Heart left ventricle (tissue), 16 donors: ENCODE measurements at places on chromosomes 13 and 19. TPM values are rescaled to one million over a fixed set of nuclear protein-coding genes. Genes with fewer than 3 reads are reported as not detected.

Gene GSX1
- not detected for total RNA-seq

Gene STOML3
- total RNA-seq = not detected

- H3K27me3 ChIP-seq = no peaks in the 10 kb centered on the region
- no peak overlapping the region for H3K27ac ChIP-seq
- H3K36me3 ChIP-seq = peaks cover 7% of the 10 kb centered on the region
- no peak for DNase-seq
- H3K4me3 ChIP-seq = no peak overlapping the region
These were observed 12.8 kb upstream of the ZNF554 start for GRCh38 chr19:2806736-2807378.

DNA sequence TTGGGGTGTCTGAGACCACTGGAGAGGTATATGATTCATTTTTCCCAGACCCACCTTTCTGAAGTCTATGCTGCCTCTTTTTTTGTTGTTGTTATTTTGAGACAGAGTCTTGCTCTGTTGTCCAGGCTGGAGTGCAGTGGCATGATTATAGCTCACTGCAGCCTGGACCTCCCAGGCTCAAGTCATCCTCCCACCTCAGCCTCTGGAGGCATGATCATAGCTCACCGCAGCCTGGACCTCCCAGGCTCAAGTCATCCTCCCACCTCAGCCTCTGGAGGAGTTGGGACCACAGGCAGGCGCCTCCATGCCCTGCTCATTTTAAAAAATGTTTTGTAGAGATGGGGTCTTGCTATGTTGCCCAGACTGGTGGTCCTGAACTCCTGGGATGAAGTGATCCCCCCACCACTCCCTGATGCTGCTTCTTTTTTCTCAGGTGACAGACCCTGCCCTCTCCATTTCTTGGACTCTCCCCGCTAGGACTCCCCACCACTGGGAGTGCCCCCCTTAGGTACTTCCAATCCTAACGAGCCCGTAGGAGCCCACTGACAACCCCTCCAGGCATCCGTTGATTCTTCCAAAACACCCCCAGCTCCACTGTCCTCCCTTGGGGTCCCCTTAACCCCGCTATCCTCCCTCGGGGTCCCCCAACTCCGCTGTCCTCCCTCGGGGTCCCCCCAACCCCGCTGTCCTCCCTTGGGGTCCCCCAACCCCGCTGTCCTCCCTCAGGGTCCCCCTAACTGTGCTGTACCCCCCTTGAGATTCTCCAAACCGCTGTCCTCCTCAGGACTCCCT, 45.4 kb downstream of the ARHGEF18 start:
- H3K27ac ChIP-seq = peak overlapping the region; percentile 82
- peaks cover 19% of the 10 kb centered on the region for H3K4me1 ChIP-seq
- no peaks in the 10 kb centered on the region for H3K27me3 ChIP-seq
- no peak for DNase-seq
- H3K36me3 ChIP-seq = no peaks in the 10 kb centered on the region

- peaks cover 18% of the 10 kb centered on the region for H3K27me3 ChIP-seq
- DNase-seq = no peak
- H3K27ac ChIP-seq = no peak overlapping the region
These were observed 195.7 kb upstream of the UBL3 start for GRCh38 chr13:30045916-30046704.

- no peaks in the 10 kb centered on the region for H3K36me3 ChIP-seq
- DNase-seq = no peak
- peak overlapping the region; percentile 48 for H3K4me3 ChIP-seq
These were observed 1.6 kb downstream of the CYSLTR2 start for GRCh38 chr13:48655291-48655690.

GRCh38 chr13:97629601-97630272, 195.8 kb downstream of the RAP2A start:
- no peak for DNase-seq
- H3K4me1 ChIP-seq = no peaks in the 10 kb centered on the region
- no peaks in the 10 kb centered on the region for H3K36me3 ChIP-seq
- H3K27me3 ChIP-seq = no peaks in the 10 kb centered on the region
